ENCODE measurements at places on chromosomes 1 and 21.

DNA sequence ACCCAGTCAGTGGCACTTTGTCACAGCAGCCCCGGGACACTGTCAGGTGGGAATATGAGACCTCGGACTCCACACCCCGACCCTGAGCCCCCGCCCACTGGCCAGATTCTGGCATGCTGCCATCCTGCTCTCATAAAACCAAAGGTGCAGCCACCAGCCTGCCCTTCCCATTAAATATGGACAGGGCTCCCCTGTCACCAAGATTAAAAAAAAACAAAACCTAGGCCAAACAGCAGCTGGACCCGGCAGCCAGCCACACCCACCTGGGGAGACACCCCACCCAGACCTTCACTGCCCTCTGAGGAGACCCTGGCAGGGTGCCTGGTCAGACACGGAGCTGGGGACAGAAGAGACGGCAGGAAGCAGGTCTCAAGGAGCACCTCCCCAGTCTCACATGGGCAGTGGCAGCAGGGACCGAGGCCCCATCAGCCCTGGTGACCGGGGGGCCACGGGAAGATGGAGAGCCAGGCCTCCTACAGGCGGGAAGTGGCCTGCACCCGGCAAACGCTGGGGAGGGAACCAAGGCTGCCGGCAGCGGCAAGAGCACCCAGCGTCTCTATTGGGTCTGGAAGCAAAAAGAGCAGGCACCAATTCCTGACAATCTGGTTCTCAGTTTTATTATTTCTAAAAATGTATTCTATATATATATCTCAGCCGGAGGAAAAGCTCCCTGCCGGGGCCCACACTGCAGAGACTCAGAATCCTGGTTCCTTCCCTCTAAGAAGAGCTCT is 61.9 kb downstream of the ACOT7 start:
- no peak for DNase-seq

- DNase-seq, result no peak
Measured at GRCh38 chr1:197725976-197726375, 49.3 kb downstream of the DENND1B start.

- DNase-seq, result no peak
Measured at GRCh38 chr1:3915551-3916121, 15.6 kb upstream of the C1orf174 start.

DNA sequence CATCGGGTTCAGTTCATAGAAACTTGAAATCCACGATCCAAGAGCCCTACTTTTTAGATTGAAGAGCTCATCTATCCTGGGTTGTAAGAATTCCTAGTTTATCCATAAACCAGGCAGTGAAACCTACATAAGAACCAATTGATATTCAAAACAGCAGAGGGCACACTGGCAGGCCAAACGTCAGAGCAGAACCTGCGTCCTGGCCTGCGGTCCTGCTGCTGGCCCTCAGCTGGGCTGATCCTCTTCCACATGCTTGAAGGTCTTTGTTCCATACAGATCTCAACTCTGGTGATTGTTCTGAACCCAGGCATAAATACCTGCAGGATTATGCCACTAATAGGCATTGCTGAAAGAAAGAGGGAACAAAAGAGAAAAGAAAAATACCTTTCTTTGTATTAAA is 47.0 kb downstream of the MT1HL1 start:
- DNase-seq, result no peak

DNA sequence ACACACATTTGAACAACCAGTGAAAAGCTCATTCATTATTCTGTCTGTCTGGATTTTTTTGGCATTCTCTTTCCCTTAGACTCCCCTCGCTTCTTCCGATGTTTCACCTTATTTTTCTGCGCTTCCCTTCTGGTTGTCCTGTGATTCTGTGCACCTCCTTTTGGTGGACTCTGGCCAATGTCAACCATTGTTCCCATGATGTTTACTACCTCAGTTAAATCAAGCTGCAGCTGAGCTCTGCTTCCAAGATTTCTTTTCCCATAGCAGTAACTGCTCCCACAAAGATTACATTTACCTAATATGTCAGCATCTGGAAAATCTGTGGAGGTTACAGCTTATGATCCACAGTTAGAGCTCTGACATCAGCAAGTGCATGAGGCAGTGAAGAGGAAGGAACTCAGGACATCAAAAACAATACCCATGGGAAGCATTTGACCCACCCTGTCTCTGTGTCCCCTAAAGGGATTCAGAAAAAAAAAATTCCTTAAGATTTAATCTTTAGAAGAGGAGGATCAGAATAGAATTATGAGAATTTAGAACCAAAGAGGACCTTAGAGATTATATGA is 69.9 kb upstream of the ADAMTS5 start:
- DNase-seq, result no peak

DNA sequence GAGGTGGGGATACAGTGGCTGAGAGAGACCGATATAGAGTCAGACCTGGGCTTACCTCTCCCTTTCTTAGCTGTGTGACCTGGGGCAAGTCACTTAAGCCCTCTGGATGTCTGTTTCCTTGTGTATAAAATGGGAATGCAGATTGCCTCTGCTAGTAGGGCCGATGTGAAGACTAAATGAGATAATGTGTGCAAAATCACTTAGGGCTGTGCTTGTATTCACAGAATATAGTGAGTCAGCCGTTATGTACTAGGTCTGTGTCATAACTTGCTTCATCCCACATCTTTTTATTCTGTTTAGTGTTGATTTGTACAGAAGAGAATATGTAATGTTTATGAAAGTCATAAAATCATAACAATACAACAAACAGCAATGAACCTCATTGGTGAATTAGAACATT is 56.0 kb downstream of the PTPRU start:
- DNase-seq, result no peak

- DNase-seq, result no peak
Measured at GRCh38 chr1:116346943-116347673, 25.9 kb upstream of the ATP1A1 start.

GRCh38 chr21:15729346-15729673 is 472 bp upstream of the USP25 start:
- DNase-seq, result no peak

GRCh38 chr21:45335761-45336534 is 48.3 kb upstream of the POFUT2 start:
- no peak for DNase-seq

GRCh38 chr1:6775261-6776043 is 9.8 kb upstream of the CAMTA1 start:
- no peak for DNase-seq

DNA sequence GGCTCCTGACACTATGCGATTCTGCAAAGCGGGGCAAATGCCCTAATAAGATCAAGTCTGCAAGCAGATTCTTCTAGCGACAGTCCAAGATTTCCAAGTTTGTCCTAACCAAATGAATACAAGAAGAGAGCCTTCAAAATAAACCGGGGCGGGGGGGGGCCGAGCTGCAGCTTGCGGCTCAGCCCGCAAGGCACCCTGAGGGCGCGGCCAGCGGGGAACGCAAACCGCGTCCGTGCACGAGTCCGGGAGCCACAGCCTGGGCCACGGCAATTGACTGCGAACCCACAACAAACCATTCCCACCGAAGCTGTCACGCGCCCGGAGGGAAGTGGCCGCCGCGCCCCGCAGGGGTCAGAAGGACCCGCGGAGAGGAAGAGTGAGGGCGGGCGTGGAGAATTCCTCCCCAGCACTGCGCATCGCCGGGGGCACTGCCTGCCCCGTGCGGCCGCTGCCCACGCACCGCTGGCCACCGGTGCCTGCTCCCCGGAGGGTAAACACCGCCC is 687 bp downstream of the TGFBR3 start:
- no peak for DNase-seq

- no peak for DNase-seq
Measured at GRCh38 chr1:41492341-41492848, 7.9 kb upstream of the EDN2 start.

DNA sequence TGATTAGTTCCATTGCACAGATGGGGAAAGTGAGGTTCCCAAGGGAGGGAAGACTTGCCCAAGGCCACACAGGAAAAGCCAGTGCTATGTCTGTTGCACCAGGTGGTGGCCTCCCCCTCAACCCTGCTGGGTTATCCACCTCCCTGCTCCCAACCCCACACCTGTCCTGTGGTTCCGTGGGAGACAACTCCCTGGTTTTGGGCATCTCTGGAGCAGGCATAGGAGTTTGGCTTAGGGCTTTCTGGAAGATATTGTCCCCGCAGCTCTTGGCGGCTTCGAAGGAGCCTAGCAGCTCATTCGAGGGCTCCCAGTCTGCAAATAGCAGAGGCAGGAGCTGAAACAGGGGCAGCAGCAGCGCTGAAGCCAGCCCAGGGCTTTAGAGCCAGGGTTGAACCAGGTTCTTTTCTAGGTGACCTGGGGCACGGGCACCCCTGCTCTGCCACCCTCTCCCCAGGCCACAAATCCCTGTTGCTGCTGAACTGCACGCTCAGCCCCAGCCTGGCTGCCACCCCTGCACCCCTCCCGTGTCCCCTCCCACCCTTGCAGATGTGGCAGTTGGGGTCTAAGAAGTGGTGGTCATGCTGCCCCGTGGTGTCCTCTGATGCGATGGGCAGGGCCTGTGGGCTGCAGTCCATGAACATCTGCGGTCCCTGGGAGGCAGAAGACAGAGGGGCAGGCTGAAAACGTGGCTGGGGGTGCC is 22.1 kb downstream of the SPOCD1 start:
- no peak for DNase-seq

DNA sequence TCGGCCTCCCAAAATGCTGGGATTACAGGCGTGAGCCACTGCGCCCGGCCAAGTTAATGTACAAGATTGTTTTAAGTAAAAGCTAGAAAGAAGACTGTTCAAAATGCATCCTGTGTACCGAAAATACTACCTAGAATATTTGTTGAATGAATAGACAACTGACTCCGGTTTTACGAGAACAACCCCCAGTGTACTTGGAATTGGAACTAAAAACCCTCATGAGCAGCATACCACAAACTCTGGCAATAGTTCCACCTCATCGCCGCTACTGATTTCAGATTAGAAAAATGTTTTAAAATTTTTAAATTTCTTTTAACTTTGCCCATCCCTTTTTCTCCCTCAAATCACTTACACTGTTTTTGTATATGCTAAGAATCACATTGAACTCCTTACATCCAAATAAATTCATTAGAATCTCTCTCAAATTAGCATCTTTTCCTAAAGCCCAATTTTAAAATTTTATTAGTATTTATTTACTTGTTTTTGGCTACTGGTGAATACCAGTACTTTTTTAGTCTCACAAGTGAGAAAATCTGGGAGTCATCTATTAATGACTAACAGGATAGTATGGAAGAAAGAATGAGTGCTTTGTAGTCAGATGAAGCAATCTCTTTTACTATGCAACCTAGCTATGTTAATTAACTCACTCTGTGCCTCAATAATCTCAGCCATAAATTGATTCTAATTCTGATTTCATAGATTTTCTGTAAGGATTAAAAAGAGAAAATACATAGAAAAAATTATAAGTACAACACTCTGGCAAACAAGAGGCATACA is 95.1 kb downstream of the GPATCH2 start:
- no peak for DNase-seq

DNA sequence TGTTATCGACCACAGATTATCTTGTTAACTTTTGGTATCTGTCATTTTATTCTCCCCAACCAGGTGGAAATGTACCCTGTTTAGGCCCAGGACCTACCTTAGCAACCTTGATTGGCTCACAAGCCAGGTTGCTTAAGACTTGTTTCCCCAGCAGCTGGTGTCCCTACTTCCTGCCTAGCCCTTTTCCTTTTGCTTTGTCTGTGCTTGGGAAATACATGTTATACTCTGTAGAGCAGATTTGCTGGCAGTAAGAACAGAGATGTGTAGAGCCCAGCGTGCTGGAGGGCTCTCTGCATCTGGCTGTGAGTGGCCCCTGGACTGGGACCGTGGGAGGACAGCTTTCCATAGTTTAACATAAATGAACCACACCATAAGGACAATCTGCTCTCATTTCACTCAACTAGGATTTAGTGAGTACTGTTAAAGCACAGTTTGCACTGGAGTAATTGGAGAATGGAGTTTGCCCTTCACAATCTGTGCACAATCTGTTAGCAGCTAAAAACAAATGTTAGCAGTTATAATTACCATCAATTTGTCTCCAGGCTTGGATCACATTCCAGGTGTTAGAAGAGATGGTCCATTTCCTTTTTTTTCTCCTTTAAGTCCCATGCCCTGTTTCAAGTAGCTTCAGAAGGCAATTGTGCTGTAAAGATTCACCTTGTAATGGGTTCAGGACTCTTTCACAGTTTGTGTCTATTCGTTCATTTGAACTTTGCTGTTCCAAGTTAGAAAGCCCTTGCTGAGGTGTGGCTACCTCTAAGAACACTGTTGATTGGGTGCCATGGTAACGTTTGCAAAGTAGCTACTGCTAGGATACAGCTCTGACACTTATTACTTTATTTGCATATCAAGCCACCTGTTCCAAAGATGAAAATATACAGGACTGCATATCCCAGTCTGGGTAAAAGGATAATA is at the start of gene APOBEC4:
Gene APOBEC4 (minus strand): TSS at position 770 of the 915 bp plus-strand sequence. CDS start 4,535 bp downstream, outside the sequence.
- no peak for DNase-seq

DNA sequence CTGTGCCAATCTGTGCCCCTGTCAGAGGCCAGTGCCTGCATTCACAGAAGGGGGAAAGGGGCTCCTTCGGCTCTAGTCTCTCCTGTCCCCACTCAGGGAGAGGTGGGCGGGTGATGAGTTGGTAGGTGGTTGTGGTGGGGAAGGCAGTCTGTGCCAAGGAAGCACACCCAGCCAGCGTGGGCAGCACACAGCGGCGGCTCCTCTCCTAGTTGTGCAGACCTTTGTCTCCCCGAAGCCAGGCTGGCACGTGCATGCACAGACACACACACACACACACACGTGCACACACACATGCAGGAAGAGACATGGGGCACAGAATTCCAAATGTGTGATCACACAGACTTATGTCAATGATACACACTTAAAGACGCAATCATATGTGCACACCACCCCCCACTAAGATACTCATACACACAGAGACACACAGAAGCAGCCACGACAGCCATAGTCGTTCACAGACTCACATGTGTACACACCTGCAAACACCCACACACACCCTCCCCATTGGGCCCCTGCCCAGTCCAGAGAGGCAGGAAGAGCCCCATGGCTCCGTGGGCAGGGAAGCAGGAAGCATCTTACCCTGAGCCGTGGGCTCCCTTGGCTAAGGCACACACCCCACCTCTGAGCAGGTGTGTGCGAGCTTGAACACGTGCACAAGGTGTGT is 16.4 kb downstream of the RIMS3 start:
- no peak for DNase-seq

DNA sequence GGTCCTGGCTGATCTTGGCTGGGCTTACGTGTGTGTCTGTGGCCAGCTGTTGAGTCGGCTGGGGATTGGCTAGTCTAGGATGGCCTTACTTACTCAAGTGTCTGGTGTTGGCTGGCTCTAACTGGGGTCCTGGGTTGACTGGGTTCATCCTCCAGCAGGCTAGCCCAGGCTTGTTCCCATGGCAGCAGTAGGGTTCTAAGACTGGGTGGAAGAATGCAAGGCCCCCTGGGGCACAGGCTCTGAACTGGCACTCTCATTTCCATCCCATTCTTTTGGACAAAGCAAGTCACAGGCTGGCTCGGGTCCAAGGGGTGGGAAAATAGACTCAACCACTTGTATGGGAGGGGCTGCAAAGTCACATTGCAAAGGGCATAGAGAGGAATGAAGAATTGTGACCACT is 7.9 kb upstream of the OPRD1 start:
- no peak for DNase-seq

GRCh38 chr1:5485436-5485835 is 506.8 kb downstream of the NPHP4 start:
- no peak for DNase-seq

- DNase-seq, result no peak
Measured at GRCh38 chr1:32241001-32241763, 5.8 kb upstream of the FAM167B start.
